ENCODE measurements at places on chromosomes 2 and 18. TPM values are rescaled to one million over a fixed set of nuclear protein-coding genes. Genes with fewer than 3 reads are reported as not detected.

Gene CNDP1
- total RNA-seq, result 0.23 TPM

Gene SCYGR4
- total RNA-seq, result not detected

Gene ATAD2B
- total RNA-seq, result 52.3 TPM

Gene TTC21B
- total RNA-seq, result 25.0 TPM

Gene ELP2
- 147 TPM for total RNA-seq

Gene KRTCAP3
- 13.6 TPM for total RNA-seq

Gene VSNL1
- not detected for total RNA-seq

Gene PSMA8
- 0.42 TPM for total RNA-seq

Gene MAPK4
- not detected for total RNA-seq

Gene ANKRD30BL
- not detected for total RNA-seq

Gene ZC3H6
- 19.6 TPM for total RNA-seq

Gene TMEM37
- total RNA-seq, result not detected

Gene SH3RF3
- 0.16 TPM for total RNA-seq

Gene MARS2
- total RNA-seq, result 9.0 TPM

Gene ACMSD
- not detected for total RNA-seq

Gene ASB18
- total RNA-seq, result not detected

Gene SMCHD1
- total RNA-seq, result 288 TPM

Gene RAPGEF4
- 0.26 TPM for total RNA-seq

- no peak for DNase-seq
These were observed 345.7 kb downstream of the SLC4A3 start for GRCh38 chr2:219973136-219973535.

GRCh38 chr2:187869195-187869594 is 315.0 kb upstream of the TFPI start:
- no peak for DNase-seq

DNA sequence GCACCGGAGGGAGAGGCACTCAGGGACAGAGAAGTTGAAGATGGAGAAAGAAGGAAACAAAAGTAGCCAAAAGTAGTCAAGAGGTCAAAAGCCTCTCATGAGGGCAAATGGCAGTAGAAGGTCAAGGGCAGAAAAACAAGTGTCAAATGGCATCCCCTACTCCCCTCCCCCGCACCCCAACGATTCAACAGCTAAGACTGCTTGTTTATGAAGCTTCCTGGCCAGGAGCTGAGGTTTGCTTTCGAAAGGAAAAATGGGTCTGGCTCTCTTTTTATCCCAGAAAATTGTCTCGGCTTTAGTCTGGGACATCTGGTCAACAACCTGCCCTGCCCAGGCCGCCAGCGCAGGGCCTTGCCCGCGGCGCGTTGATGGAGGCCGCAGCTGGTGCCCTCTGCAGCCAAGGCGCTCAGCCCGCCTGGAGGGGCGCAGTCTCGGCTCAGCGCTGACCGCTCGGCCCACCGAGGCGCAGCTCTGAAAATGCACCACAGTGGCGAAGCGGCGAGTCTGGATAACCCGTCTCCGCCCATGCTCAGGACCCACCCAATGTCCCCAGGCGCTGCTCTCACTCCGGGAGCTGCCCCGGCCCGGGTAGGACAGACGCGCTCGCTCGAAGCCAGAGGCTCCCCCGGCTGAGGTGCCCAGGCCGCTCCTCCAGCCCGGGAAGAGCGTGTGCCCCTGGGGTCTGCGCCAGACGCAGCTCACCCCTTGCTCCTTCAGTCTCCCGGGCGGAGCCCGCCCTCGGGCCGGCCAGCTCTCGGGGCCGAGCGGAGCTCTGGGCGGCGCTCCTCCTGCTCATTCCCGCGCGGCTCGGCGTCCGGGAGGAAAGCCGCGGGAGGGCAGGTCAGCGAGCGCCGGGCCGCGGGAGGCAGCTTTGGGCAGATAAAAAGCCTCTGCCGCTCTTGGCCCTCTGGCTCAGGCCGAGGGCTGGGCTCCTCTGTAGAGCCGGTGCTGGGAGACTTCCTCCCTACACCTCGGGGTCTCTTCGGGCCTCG is 1.8 kb upstream of the TBR1 start:
- no peak for DNase-seq

DNA sequence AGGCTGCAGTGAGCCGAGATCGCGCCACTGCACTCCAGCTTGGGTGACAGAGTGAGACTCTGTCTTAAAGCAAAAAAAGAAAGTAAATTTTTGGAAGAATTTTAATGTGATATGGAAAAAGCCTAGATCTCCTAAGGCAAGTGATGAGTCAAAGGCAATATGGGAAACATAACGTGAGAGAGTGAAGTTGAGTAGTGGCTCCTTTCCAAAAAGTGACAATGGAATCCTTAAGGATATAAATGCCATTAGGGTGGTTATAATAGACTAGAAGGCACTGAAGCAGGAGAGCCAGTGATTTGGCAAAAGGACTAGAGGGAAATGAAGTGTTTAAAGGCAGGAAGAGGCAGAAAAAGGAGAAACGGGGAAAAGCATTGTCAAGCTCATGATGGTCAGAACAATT is 25.6 kb downstream of the ARHGAP28 start:
- no peak for DNase-seq

- DNase-seq, result no peak
These were observed 166.4 kb upstream of the MGAT5 start for GRCh38 chr2:134087371-134087921.

- no peak for DNase-seq
These were observed 55.9 kb upstream of the FSHR start for GRCh38 chr2:49210191-49210590.

GRCh38 chr2:77566131-77566530 is 44.0 kb upstream of the LRRTM4 start:
- DNase-seq, result no peak

DNA sequence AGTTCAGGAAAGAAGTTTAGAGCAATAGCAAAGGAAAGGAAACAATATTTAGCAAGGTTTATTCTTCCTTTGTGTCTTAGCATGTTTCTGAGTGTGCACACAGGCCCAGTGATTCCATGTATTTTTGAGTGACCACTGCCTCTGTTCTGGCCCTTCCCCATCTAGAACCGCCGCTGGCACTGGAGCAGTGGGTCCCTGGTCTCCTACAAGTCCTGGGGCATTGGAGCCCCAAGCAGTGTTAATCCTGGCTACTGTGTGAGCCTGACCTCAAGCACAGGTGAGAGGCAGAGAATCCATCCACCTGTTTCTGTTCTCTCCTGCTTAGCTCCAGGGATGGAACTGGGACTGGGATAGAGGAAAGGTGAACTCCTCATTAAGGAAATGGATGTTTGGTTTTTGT is 2.4 kb downstream of the REG1A start:
- no peak for DNase-seq

DNA sequence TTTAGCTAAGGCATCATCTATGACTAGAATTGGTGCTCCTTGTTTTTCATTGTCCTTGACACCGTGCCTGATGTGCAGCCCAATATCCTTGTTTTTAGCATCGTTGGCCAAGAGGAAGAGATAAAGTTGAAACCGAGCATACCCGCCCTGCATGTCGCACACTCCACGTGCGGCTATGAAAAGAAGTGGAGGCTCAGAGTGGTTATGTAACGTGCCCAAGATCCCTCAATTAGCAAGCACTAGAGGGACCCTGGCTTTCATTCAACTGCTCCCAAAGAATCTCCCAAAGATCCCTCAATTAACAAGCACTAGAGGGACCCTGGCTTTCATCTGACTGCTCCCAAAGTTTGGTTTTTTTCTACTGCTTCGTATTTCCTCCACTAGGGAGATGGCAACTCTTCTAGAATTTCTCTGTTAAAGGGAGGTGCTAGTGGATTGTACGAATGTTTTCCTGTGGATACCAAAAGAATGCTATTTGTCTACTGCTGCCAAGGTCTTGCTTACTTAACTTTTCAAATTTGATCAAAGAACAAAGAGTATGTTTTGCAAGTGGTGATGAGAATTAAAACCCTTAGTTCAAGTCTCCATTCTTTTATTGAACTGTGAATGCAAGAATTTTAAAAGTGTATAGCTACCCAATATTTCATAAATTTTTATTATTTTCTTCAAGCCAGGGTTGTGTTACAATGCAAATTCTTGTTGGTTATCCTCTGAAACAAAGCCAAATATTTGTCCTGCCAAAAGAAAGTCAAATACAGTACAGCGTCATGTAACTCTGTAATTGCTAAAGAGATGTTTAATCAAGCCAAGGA is 92.1 kb downstream of the AOX1 start:
- no peak for DNase-seq

GRCh38 chr2:237324405-237324831 is 89.5 kb downstream of the COL6A3 start:
- no peak for DNase-seq

DNA sequence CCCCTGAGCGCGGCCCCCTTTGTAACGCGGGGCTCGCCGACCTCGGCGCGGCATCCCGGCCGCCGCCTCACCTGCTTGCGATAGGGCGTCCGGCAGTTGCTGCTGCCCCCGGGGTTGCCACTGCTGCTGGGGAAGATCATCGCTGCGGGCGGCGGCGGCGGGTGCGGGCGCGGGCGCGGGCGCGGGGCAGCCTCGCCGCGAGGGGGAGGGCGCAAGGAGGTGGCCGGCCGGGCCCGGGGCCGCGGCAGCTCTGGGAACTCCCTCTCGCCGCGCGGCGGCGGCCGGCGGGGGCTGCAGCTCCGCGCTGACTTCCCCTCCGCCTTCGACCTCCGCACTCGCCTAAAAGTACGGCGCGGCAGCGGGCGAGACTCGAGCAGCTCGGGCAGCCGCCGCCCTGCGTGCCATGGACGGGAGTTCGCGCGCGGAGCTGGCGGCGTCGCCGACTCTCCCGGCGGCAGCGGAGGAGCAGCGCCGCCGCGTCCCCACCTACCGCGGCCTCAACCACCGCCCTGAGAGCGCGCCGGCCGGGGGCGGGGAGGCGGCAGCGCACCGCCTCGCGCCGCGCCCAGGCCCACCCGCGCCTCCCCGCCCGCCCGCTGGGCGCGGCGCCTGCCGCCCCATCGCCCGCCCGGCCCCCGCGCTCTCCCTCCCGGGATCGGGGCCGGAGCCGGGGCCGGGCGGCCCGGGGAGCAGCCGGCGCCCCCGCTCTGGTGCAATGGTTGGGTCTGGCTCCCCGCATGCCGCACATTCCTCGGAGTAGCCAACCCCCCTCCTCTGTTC is 86.0 kb downstream of the RBMS1 start:
- DNase-seq, result peak; percentile 55

DNA sequence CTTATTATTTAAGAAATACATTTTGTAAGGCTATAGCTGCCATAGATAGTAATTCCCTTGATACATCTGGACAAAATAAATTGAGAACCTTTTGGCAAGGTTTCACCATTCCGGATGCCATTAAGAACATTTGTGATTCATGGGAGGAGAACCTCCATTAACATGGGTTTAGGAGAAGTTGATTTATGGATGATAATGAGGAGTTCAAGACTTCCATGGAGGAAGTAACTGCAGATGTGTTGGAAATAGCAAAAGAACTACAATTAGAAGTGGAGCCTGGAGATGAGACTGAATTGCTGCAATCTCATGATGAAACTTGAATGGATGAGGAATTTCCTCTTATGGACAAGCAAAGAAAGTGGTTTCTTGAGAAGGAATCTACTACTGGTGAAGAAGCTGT is 17.3 kb downstream of the PHLPP1 start:
- DNase-seq, result no peak

GRCh38 chr2:219453671-219454590 is 19.3 kb downstream of the SPEG start:
- DNase-seq, result no peak

DNA sequence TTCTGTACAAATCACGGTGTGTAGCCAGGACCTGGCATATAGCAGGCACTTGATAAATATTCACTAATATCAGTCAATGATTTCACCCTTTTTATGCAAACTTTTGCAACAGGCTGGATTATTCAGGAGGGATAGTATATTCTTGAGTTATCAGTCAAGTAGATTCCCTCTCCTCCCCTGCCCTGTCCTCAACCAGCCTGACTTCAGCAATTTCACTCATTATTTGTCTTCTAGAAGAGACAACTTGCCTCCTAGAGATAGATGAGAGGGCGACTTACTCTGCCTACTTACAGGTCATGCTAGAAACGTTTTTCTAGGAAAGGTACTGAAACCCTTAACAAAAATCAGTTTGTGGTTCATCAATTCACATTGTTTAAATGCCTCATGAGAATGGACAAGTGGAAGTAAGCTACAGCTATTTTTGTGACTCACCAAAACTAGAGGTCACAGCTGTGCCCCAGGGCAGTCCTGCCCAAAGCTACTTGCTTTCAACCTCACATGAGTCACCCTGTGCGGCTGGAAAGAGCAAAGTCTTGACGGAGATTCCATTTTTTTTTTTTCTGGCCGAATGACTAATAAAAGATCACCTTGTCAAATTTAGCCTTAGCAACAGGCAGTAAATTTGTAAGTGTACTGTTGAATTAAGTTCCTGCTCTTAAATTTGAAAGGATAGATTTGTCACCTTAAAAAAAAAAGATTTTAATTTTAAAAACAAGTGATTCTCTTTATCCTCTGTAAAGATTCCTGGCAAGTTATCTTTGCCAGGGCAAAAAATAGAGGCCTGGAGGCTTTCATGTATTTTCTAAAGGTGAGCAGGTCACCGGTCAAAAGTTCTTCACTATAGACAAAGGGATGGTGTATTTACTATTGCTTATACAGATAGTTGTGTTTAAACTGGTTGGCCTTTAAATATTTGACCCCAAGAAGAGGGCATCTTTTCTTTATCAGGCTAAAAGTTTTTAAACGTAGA is 109.0 kb upstream of the SLC35G4 start:
- no peak for DNase-seq

GRCh38 chr18:63578357-63578958 is 8.7 kb upstream of the SERPINB13 start:
- no peak for DNase-seq

DNA sequence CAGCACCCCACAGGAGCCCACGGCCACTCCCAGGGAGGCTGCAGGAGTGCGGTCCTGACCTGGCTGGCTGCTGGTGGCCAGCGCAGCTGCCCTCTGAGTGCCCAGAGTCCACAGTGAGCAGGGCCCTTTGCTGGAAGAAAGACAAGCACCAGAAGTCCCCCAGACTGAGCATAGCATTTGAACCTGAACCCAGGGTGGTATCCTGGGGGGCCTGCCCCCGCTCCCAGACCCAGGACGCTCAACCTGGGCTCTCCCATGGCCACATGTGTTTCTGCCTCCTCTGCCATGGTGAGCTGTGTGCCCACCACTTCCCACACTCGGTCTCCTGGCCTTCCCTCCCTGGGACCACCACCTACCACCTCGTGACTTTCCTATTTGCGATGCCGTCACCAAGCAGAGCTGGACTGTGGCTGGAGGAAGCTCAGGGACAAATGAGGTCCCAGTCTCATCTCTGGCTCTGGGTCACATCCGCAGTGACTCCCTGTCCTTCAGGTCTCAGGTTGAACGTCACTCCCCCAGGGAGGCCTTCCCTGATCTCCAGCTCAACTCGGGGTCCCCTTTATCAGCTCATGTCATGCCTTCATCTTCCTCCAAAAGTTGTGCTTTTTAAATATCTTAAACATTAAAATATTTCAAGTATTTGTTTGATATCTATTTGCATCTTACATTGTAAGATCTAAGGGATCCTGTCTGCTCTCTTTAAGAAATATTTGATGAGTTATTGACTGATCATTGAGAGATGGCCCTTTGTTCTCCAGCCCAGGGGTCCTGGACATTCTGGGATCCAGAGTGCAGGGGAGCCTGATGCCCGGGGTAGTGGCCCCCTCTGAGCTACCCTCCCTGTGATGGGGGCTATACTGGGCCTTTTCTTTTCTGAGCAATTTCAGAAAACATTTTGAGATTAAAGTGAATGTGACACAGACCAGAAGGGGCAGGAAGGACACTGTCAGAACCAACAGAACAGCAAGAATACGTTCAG is 16.4 kb upstream of the GPR55 start:
- no peak for DNase-seq

GRCh38 chr2:227198866-227199265 is 34.4 kb downstream of the COL4A3 start:
- no peak for DNase-seq

GRCh38 chr2:17765398-17765797 is 11.5 kb downstream of the GEN1 start:
- DNase-seq, result no peak

All from T-helper 17 cell (primary cell).